Activated CD4-positive, alpha-beta T cell treated with anti-CD3 and anti-CD28 coated beads, Interleukin-2, amount 50 U/mL, for 48 hours (primary cell): ENCODE measurements at places on chromosomes 7 and 10.

DNA sequence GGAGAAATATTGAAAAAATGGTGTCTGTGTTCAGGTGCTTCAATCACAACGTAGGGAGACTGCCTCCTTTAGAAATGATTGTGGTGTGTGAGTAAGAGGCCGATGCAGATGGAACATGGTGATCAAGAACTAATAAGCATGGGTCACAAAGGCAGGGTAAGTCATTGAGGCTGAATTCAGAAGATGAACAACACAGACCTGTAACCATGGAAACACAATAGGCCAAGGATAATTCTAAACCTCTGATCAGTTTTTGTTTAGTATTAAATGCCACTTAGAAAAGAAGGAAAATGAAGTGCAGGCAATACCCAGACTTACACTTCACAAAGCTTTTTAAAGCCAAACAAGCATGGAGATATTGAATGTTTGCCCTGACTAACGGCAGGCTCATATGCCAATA is 32.8 kb upstream of the TAS2R16 start:
- DNase-seq: no peak

- no peak for DNase-seq
Measured at GRCh38 chr7:760006-760405, 32.9 kb upstream of the PRKAR1B start.

GRCh38 chr7:106493041-106493731 is 167.8 kb downstream of the CCDC71L start:
- DNase-seq: no peak

- no peak for DNase-seq
Measured at GRCh38 chr7:15158141-15158810, 255.7 kb upstream of the DGKB start.

DNA sequence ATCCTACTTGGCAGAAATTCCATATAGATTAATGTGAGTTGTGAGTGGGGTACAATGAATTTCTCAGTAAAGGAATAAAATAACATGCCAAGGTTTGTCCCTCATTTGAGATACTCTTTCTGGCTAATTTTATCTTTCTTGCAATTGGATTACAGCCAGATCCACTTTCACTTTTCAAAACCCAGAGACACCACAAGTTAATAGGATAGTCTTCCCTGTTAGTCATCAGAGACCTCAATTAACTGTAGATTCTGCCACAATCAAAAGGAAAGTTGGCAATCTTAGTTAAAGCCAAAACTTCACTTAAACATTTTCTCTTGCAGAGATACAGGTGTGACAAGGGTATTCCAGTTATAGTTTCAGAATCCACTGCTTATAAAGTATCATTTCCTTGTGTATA is 91.4 kb upstream of the PHYHIPL start:
- no peak for DNase-seq

GRCh38 chr7:27119412-27119911 is 11.1 kb downstream of the HOXA4 start:
- DNase-seq: no peak

DNA sequence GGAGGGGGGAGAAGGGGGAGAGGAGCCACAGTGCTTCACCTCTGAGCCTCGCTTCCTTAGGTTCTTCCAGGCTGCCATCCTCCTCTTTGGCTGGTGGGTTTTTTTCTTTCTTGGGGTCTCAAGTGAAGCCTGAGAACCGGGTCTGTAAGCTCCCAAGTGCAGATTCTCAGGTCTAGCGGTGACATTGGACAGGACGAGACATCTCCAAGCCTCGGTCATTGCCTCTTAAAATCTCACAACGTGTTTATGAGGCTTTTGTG is 817 bp upstream of the IL15RA start:
- DNase-seq: no peak

DNA sequence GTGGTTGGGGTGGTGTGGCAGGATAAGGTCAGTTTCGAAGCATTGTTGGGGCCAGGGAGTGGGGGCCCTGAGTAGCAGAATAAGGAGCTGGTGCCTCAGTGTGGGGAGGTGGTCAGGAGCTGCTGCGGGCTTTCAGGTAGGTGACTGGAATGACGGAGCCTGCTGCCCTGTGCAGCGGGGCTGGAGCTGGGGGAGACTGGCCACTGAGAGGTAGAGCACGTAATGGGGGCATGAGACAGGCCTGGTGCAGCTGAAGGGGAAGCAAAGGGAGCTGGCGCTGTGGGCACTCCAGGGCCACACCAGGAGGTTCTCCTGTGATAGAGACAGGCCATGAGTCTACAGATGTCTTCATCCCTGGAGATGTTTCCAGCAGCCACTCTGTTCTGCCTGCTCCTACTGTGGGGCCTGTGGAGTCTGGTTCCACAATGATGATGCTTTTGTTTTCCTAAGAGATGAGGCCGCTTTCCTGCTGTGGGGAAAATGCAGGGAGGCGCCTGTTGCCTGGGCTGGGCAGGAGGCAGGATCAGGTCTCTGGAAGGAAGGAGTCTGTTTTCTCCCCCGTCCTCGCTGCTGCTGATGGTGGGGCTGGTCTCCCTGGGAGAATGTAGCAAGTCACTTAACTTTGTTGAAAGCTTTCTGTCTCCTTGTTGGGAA is 31.1 kb downstream of the NUB1 start:
- no peak for DNase-seq

DNA sequence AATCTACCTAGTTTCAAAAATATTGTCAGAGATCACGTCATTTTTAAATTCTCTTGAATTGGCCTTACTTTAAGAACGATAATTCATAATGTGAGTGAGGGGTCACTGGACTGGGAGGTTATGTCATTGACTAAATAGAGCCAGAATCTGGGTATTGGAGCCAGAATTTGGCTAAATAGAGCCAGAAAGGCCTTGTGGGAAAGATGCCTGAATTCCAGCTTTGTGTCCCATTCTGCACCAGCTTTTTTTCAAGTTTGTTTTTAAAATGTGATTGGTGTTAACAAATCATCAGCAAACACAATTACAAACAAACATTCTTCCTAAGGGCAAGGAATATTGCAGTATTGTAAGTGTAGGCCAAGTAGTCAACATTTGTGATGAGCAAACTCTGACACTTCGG is 233.2 kb upstream of the PRKCQ start:
- DNase-seq: no peak

DNA sequence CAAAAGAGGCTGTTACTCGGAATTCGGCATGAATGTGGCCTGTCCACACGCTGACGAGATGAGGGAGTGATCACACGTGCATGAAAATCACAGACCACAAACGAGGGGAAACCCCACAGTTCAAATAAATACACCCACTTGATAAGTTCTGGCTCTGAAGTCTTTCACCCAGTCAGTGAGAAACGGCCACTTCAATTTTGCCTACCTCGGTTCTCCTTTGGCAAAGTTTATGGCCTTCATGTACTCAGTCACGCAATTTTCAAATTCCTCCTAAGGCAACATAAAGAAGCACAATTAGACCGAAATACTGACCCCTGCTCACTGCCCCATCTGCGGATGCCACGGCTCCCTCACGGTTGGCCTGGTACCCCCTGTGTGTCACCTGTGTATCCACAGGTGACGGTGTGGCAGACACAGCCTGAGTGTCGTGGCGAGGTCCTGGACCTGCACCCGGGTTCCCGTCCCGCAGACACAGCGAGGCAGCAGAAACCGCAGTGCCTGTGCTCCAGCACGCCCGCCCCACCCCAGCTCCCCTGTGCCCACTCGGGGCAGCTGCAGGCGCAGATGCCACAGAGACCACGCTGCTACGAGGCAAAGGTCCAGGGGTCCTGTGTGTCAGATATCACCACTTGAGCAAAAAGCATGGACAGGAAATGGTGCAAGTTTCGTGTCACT is 1.4 kb downstream of the CFAP46 start:
- no peak for DNase-seq

DNA sequence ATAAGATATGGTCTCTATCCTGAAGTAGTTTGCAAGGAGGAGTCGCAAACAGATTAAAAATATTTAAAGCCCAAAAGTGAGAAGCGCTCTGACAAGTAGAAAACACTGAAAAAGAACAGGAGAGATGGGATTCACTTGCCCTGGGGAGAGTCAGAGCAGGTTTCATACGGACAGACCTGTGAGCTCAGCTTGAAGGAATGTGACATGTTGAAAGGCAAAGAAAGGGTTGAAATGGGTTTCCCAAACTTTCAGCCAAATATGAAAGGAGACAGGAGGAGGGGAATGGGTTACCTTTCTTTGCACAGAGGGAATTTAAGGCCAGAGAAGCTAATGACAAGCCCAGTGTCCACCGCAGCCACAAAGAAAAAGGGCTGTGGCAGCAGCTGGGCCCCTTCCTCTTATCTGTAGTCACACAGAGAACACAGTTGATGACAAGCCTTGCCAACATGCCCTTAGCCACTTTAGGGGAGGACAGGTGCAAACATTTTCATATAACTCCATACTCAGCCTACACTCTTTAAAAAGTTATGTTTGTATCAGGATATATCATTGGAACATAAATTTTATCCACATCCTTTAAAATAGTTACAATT is 14.9 kb downstream of the HOXA1 start:
- no peak for DNase-seq

GRCh38 chr7:85135977-85136376 is 50.9 kb downstream of the SEMA3D start:
- no peak for DNase-seq

- DNase-seq: peak; percentile 76
Measured at GRCh38 chr7:2680792-2681490, 7.1 kb upstream of the AMZ1 start.

DNA sequence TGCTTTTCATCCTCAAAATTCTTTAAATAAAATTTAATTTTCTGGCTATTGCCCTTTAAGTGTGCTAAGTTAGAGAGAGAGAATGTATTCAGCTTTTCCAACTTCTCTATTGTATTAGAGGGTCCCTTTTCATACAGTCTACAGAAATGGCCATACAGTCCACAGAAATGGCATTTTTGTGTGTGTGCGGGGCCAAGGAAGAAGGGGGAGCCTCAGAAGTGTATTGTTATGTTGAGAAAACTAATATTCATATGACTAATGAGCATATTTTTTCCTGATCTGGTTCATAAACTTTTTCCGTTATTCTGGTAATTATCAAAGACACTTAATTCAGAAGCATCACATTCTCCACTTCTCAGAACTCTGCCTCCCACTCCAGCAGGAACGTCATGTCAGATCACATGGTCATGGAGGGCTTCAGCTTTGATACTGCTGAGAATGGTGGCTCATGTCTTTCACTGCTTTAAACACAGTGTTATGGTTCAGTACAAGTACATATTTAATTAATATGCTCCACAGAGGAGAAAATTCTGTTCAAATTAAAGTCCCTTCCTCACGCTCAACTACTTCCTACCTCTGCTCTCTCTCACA is 37.1 kb downstream of the ELMO1 start:
- DNase-seq: peak; percentile 62

- DNase-seq: no peak
Measured at GRCh38 chr7:29202651-29203069, 8.1 kb downstream of the CHN2 start.

DNA sequence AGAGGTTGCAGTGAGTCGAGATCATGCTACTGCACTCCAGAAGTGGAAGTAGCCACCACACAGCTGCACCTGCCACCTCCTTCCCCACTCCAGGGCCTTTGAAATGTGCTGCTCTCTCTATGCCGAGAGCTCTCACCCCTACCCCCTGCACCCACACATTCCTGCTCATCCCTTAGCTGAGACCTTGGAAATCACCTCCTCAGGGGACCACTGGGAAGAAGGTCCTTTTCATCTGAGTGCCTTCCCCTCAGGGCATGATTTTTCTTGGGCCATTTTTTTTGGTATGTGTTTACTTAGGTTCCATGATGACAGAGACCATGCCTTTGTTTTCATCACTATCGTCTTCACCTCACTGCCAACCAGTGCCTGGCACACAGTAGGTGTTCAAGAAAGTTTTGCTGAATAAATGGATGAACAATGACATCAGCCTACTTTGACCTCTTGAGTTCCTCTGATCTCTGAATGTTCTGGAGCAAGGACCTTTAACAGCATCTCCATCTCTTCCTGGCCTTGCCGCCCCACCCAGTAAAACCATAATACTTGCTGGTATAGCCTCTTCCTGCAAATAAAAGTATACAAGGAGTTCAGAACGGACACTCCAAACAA is 166.6 kb upstream of the KLF14 start:
- no peak for DNase-seq

DNA sequence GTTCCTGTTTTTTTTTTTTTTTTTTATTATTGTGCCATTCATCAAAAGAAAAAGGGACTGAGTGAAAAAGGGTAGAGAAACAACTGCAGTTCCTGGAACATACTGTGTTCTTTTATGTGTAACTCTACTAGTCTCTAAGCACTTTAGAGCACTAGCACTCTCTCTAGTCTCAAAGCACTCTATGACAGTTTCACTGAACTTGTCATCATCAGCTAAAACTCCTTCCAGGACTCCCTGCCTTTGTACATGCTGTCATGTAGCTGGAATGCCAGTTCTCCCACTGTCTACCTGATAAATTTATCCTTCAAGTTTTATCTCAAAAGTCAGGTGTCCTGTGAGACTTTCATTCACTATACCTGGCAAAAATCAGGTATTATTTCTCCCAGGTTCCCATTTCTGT is 146.1 kb downstream of the RNF133 start:
- DNase-seq: no peak

DNA sequence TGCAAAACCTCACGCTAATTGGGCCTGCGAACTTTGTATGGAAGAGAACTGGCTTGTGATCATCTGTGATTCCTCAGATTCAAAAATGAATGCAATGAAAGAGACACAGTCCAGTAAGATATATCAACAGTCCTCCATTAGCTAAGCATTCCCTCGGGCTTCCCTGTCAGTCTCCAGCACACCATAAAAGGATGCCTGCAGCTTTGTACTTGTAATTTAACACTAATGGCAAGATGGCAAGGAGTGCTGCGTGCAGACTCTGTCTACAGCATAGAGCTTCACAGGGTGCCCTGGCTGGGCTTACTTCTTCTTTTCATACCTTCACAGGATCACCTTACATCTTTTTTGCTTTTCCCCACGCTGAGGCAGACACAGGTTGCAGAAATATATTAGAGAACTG is 200.0 kb downstream of the GFRA1 start:
- no peak for DNase-seq

GRCh38 chr7:137704723-137705122 is 142.1 kb downstream of the DGKI start:
- no peak for DNase-seq

GRCh38 chr10:102246261-102246660 is 929 bp downstream of the GBF1 start:
- no peak for DNase-seq

DNA sequence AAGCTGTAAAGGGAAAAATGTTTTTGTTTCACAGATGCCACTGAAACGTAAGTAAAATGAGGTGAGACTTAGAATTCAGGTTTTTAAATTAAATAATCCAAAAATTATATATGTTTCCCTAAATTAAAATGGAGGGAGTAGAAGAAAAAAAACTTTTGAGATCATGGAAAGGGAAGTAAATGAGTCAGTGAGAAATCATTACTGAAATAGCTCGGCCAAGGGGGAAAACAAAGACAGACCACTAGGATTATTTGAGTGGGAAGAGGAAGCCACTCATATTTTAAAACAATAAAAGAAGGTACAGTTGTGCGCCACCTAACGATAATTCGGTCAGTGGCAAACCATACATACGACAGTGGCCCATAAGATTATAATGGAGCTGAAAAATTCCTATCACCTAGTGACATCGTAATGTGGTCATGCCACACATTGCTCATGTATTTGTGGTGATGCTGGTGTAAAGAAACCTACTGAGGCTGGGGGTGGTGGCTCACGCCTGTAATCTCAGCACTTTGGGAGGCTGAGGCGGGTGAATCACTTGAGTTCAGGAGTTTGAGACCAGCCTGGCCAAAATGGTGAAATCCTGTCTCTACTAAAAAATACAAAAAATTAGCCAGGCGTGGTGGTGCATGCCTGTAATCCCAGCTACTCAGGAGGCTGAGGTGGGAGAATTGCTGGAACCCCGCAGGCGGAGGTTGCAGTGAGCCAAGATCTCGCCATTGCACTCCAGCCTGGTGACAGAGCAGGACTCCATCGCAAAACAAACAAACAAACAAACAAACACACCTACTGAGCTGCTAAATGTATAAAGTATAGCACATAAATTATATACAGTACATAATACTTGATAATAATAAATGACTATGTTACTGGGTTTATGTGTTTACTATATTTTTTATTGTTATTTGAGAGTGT is 64.7 kb downstream of the MKX start:
- DNase-seq: no peak
